ENCODE measurements at places on chromosomes 5 and 9.

DNA sequence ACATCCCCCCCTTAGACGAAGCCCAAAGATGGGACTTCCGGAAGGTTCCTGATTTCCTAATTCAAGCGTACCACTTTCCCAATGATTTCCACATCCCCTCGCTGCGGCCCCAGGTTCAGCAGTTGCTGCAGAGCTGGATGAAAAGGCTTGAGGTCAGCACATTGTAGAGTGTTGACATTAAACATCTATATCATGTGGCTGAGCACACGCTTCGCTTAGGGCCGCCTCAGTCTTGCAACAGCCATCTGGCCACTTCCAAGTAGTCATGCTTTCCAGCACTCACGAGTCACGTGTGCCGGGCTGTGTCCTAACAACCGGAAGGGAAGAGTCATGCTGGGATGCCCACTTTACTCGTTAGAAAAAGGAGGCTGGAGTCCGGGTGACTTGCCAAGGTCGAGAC, 340.6 kb upstream of the IRX4 start:
- DNase-seq = no peak

DNA sequence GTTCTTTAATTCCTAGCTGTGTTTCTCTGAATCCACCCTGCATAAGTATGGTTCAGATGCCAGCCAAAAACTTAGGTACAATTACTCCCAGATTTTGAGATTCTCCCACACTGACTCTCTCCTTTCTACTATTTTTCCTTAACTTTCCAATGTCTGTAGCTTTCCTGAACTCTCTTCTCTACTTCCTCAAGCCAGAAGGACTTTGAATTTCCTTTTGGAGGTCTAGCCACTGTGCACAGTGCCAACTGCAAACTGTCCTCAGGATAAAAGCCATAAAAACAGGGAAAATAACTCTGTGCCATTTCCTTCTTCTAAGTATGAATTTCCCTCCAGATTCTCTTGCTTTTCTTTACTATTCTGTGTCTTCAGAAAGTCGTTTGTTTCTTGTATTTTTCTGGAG, 157.2 kb downstream of the AP3B1 start:
- DNase-seq = no peak

GRCh38 chr5:143445776-143446175, 42.3 kb upstream of the NR3C1 start:
- DNase-seq = no peak

GRCh38 chr5:72377910-72378638, 57.9 kb downstream of the PTCD2 start:
- no peak for DNase-seq

DNA sequence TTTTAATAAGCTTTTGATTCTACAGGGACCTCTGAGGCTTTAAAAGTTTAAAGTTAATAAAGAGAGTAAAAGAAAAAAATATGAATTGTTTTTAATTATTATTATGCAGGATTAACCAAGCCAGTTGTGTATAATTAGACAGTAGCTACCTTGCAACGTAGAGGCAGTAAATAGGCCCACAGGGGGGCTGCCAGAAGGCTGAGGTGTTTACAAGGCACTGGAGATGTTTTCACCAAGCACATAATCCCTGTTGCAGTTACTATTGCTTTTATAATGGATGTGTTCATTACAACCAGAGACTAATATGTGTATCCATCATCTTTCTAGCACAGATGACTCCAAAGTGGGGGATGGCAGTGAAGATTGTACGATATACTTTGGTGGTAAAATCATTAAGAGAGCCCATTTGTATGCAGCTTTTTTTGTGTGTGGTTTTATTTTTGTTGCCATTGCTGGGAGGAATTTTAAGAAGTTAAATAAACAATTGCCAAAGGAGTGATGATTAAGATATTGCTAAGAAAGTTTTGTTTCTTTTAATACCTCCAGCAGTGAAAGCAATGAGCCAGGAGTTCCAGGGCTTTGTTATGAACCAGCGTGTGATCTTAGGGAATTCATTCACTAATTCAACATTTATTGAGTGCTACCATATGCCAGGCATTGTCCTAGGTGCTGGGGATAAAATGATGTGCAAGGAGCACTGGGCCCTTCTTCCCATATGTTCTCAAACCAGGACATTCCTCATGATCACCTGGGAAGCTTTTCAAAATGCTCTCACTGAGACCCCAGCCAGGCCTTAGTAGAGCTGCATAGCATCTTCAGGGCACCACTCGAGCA, 138.7 kb upstream of the EFNA5 start:
- no peak for DNase-seq

DNA sequence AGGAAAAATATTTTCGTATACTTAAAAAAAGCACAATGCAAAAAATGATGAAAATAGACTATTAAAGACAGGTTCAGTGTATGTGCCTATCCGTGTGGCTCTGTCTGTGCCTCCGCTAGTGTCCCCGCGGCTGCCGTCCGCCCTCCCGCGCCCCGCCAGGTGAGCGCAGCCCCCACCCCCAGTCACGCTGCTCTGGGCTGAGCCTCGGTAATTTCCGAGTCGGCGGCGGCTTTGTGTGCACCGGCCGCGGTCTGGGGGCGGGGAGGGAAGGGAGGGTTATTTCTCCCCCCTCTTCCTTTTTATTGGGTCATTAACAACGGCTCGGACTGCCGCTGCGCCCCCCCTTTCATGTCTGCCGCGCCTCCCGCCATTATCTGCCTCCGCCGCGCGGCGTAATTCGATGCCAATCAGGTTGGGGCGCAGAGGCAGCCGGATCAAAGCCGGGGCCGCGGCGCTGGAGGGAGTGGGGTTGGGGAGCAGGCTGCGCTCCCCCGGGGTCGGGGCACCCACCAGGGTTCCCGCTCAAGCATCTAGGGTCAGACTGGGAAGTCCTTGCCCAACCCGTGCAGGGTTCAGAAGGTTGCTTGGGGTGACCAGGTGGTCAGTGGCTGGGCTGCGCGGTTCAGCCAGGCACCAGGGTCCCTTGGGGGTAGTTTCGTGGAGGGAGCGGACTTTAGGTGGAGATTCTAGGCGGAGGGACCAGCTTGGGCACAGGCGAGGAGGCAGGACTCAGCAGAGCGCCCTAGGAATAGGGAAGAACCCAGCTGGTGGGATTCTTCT, 39.5 kb upstream of the PSD2 start:
- DNase-seq = no peak

DNA sequence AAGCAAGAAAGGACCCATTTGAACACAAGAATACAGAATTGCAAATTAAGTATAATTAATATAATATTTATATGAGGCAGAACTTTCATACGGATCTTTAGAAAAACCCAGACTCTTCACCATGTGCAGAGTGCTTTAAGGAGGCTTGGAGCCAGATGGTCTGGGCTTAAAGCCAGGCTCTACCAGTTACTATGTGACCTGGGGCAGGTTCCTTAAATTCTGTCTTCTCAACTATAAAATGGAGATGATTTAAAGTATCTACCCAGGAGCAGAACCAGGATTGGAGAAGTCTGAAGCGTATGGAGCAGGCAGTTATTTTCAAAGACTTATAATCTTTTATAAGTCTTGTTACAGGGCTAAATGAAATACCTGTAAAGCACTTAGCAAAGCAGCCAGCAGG, 202.1 kb downstream of the TSSK1B start:
- no peak for DNase-seq

GRCh38 chr9:71857159-71857558, 53.8 kb downstream of the ABHD17B start:
- no peak for DNase-seq

DNA sequence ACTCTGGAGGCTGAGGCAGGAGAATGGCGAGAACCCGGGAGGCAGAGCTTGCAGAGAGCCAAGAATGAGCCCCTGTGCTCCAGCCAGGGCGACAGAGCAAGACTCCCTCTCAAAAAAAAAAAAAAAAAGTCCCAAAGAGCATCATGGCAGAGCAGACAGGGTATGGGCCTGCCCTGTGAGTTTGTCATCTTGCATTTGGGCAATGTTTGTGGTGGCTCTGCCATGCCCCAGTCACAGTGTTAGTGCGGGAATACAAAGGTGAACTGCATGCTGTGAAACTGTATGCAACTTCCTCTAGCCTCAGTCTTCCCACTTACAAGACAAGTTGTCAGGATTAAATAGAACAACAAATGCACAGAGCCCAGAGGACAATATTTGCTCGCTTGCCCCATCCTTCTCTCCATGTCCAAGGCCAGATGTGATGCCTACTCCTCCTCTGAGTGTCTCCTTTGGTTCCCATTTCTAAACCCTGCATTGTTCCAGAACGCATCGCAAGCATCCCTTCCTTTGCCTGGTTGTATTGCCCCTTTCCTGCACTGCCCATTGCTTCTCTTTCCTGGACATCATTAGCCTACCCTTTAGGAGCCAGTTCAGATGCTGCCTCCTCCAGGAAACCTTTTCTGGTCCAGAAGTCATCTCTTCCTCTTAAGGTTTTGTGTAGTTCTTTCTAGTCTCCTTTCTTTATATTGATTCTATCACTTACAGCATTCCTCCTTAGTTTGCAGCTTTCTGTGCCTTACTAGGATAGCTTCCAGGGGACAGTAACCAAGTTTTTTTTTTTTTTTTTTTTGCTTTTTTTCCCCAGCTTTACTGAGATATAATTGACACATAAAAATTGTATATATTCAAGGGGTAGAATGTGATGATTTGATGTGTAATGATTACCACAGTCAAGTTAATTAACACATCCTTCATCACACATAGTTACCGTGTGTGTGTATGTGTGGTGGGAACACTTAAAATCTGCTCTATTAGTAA, 69.0 kb upstream of the TNFAIP8 start:
- DNase-seq = no peak

GRCh38 chr9:82761027-82761426, 301.9 kb downstream of the RASEF start:
- no peak for DNase-seq

- DNase-seq = no peak
Measured at GRCh38 chr5:19047277-19047676, 940.7 kb downstream of the CDH18 start.

DNA sequence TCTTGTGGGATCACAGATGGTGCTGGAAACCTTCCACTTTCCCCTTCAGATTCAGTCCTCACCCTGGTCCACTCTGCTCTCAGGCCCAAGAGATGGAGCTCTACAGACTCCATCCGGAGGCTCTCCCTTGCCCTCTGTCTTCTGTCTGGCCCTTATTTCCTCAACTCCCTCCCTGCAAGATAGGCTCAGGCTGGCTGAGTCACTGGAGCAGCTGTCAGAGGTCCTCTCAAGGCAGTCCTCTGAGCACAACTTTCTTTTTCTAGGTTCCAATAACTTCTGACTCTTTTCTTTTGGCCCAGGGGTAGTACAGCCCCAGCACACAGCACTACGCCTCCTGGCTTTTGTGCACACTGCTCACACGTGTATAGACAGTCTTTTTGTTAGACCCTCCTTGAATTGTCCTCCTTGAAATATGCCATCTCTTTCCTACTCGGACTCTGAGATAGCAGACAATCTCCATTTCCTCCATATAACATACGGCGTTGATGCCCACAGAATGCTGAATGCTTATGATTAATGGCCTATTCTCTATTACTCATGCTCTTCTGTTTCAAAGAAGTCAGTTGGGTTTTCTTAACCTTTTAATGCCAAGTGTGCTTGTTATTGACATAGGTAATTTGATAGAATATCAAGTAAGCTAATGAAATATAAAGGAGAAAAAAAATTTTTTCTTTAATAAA, 193.1 kb downstream of the SLC12A2 start:
- DNase-seq = no peak

- DNase-seq = peak; percentile 68
Measured at GRCh38 chr5:139561655-139562451, 714 bp downstream of the UBE2D2 start.

DNA sequence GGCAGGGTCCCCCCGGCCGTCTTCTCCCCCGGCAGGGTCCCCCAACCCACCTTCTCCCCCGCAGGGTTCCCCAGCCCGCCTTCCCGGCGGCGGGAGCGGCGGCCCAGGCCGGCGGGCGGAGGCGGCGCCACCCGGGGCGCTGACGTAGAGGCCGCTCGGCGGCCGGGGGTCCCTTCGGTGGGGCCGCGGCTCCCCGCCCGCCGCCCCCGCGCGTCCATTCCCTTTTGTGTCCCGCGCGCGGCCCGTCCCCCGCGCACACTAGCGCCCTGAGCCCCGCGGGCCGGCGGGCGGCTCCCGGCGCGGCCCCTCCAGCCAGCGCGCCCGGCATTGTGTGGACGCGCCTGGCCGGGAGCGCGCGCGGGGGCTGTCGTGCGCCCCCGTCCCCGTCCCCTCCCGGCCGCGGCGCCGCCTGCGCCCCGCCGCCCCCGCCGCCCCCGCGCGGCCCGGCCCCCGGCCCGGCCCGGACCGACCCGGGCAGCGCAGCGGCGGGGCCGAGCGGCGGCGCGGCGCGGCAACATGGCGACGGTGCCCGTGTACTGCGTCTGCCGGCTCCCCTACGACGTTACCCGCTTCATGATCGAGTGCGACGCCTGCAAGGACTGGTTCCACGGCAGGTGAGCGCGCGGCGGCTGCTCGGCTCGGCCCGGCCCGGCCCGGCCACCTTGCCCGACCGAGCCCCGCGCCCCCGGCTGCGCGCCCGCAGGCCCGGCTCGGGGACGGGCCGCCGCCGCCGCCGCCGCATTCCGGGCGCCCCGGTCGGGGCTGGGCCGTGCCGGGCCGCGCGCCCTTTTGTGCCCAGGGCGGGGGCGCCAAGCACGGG, at the start of gene PHF2:
TSS of gene PHF2 (plus strand) at position 327 of the 820 bp plus-strand sequence. CDS start at position 517, 190 bp downstream.
- peak; percentile 39 for DNase-seq

DNA sequence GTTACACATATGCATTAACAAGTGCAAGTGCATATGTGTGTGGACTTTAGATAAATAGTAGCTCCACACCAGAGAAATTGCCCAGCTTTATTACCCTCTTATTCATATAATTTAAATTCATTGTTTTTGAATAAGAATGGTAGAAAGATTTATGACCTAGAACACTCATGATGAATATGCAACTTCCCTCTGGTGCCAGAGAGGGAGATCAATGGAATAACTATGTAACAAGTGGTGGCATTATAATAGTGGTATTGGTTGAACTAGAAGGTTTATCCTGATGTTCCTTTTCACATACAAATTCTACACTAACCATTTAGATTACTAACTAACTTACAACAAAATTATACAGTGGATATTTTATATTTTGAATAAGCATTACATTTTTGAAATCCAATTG, 607.4 kb downstream of the CDH12 start:
- DNase-seq = no peak

GRCh38 chr9:22237497-22238363, 208.9 kb upstream of the DMRTA1 start:
- no peak for DNase-seq

- peak; percentile 32 for DNase-seq
Measured at GRCh38 chr5:150000990-150001659, 586 bp downstream of the HMGXB3 start.

DNA sequence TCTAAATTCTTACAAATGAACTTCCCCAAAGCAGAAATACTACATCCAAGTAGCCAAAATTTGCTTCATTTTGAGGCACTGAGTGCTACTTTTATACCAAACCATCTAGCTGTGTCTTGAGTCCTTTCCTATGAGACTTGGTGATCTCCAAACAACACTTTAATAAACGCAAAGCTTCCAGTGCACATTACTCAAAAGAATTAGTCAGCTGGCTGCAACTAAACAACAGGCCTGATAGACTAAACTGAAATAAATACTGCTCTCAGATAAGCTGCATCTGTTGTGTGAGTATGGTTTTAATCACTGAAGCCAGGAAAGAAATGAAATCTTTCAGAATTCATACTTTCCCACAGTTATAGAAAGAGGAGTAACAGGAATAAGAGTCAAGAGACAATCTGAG, 80.3 kb downstream of the VCAN start:
- no peak for DNase-seq

- DNase-seq = no peak
Measured at GRCh38 chr5:10552183-10553143, 11.4 kb upstream of the ANKRD33B start.

Data from stimulated activated naive CD4-positive, alpha-beta T cell treated with Interleukin-2 at 50 U/mL for 16 hours (primary cell).